Activated CD4-positive, alpha-beta T cell treated with anti-CD3 and anti-CD28 coated beads, Interleukin-2, amount 50 U/mL, for 4 hours (primary cell): ENCODE measurements at places on chromosomes 4 and X.

DNA sequence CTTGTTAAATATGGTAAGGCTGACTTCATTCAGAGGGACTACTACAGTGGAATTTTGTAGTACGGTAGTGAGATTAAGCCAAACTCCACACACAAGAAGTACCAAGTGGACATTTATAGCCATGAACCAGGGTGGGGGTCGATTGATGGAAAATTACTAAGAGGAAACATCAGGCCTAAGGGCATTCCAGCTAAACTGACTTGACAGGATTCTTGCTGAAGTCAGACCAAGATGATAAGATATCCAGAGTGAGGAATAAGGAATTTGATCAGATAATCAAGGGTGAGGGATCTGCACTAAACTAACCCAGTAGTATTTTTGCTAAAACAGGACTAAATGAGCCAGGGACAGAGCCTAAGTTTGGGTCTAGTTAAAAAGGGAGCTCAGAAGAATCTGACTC, 597.5 kb downstream of the RPA4 start:
- DNase-seq, result no peak

DNA sequence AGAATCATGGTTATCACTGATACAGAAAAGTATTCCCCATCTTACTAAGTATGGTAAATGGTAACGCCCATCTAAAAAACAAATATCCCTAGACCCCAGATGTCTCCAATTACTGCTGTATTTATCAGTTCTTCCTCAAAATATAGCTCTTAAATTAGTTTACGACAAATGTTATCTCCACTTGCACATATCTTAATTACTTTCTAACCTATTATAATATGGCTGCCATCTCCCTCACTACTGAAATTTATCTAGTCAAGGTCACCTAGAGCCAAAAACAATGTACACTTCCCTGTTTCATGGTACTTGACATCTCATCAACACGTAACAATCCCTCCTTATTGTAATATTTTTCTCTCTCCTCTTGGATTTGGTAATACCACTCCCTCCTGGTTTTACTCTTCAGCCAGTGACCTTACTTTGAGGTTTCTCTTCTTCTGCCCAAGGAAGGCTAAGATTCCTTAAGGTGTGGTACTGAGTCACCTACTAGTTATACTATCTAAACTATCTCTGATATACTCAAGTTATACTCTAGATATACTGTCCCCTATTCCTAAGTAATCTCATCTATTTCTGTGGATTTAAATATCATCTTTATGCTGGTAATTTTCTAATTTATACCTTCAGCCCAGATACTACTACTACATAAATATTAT, 8.6 kb downstream of the LCORL start:
- DNase-seq, result no peak

- DNase-seq, result no peak
These were observed 95.1 kb downstream of the GPM6A start for GRCh38 chr4:175716961-175717360.

DNA sequence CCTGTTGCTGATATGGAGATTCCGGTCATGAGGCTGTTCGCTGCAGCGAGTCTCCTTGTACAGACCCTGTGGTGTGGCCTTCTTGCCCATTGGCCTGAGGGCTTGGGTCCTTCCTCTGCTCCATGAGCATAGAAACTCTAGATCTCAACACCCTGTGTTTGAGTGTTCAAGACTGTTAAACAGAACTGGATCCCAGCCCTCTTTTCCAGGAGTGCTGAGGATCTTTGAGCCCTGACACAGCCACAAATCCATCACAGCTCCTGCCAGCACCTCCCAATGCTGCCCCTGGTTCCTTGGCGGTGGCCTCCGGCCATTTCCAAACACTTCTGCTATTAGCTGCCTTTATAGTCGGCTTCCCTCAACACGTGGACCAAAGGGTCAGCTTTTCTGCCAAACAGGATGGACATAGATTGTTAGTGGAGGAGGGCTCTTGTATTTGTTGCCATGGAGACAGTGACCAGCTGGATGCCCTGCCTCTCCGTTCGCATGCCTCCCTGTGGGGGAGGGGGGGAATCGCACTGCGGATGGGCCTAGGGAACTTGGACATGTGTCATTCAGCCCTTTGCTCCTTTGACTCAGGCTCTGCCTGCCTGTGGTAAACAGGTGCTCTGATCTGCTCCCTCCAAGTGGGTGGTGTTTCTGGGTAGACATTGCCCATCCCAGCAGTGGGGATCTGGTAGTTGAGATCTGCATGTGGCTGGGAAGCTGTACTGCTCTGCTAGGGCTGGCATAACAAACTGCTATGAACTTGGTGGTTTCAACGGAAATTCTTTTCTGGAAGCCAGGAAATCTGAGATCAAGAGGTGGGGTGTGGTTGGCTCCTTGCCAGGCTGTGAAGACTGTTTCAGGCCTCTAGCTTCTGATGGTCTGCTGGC, 6.9 kb upstream of the WDR1 start:
- no peak for DNase-seq

GRCh38 chr4:36363024-36363423, 81.6 kb downstream of the DTHD1 start:
- no peak for DNase-seq

GRCh38 chr4:9703391-9703790, 78.0 kb upstream of the DRD5 start:
- DNase-seq, result peak; percentile 44

DNA sequence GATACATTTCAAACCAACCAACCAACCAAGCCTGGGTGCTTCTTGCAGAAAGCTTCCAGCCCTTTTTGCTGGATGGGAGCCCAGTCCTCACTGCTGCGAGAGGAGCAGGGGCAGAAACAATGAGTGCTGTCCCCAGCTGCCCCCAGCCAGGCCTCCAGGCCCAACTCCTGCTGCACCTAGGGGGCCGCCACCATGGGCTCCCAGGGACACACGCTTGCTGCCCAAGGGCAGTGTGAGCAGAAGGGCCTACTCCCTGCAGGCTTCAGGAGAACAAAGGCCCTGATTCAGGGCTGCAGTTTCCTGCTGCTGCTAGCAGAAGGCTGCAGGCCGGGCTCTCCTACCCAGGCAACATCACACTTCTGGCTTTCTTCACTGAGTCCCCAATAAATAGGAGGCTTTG, 37.7 kb upstream of the ENPP6 start:
- no peak for DNase-seq

DNA sequence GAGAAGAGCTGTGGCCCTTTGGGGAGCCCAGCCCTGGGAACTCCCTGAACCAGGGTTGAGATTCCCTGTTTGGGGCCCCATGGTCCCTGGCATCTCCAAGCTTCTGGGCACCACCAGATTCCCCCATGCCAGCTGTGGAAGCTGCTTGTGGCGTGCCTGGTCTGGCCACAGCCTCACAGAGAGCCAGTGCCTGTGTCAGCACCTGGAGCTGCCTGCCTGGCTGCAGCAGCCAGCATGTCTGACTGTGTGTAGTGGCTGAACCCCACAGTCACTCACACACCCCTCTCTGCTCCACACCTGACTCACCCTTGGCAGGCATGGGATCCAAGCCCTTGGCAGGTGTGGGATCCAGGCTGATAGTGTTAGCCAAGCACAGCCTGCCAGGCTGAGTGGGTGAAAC, 97.2 kb upstream of the GALNTL6 start:
- DNase-seq, result no peak

DNA sequence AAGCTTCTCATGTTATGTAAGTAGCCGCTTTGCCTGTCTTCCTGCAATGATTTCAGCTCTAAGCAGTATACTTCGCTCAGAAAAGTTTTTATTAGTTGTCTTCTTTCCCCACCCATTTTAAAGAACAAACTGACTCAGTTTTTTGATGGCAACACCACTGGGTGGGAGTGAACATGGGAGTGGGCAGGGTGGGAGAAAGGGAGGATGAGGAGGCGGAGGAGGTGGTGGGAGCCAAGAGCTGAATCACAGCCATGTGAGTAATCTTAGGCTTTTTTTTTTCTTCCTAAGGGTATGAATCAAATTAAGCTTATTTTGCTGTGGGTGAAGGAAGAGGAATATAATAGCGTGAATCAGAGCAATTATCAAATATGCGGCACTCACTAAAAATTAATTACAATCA, 574.3 kb upstream of the DIPK2B start:
- peak; percentile 42 for DNase-seq

DNA sequence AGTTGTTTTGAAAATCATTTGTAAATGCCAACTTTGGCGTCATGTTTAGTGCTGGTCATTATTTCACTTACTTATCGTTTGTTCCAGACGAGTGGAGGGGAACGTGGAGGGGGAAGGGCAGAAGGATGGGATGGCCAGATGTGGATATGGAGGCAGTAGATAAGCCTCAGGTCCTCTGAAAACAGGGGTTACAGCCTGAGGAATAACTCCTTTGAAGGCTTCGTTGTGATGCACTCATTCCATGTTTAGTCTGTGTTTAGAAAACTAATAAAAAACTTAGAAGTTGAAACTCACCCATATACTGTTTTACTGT, 1.1 kb downstream of the MOB1B start:
- no peak for DNase-seq

DNA sequence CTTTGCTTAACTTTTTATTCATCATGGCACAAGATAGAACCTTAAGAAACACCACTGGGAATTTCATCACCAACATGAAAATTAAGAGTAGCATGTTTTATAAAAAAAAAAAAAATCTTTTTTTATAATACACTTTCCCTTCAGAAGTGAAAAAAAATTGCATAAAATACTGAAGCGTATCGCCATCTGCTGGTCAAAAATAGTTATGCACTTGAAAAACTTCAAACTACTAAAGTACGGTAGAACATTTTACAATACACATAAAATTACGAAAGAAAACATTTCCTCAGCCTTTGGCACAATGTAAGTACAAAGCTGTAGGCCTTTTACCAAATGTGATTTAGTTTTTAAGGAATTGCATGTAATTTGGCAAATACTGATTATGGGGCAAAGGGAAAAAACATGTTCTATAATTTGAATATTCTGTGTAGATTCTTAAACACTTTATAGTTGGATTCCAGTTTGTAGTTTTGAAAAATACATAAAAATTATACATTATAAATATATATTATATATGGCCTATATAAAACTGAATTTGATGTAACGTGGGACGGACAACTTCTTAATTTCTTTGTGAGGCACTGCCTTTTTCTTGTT, 26.5 kb downstream of the HCCS start:
- no peak for DNase-seq
